ENCODE measurements at places on chromosomes 16 and 17.

DNA sequence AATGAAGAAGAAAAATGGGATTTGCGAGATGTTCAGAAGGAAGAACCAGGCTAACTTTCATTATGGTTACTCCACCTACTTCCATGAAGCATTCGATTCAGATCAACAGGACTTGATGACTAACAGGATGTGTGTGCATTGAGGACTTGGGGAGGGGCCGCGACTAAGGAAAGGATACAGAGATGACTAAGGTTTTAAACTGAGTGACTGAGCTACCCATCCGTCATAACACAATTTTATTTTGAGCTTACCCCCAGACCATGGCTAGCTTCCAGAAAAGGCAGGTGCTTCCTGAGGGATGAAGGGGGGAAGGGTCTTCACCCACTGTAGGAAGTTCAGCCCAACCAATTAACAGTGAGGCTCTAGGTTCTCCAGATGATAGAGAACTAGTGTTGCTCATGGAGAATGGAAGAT, 2.5 kb upstream of the CDYL2 start:
- peak; percentile 93 for DNase-seq

DNA sequence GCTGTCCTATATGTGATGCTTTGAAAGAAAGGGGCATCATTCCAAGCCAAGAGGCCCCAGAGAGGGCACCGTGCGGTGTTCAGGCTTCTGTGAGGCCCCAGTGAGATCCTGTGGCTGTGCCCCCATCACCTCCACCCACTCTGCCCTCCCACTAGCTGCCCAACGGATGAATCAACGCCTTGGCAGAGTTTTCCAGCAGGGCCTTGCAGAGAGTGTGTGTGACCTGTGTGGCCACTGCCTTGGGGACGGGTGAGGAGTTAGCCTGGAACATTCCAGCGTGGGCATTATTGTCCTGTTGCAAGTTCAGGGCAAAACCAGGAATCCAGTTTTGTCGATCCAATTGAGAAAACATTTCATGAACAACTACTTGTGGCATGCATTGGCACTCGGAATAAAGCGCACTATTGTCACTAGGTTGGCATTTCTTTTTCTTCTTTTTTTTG, 53.7 kb downstream of the SF3B3 start:
- no peak for DNase-seq

DNA sequence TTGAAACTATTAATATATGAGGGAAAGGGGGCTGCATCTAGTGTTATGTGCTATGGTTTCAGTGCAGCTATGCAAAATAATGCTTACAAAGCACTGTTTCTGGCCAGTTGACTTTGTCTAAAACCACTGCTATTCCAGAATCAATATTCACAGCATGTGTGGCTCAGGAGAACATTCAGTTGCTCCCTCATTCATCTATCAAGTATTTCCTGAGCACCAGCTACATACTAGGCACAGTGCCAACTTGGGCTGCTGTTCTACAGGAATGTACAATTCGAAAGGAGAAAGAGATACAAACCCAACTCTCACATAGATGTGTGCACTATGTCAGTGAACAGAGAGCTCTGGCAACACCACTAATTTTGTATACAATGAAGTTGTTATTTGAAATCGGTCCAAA, 183.0 kb downstream of the PHKB start:
- peak; percentile 50 for DNase-seq

DNA sequence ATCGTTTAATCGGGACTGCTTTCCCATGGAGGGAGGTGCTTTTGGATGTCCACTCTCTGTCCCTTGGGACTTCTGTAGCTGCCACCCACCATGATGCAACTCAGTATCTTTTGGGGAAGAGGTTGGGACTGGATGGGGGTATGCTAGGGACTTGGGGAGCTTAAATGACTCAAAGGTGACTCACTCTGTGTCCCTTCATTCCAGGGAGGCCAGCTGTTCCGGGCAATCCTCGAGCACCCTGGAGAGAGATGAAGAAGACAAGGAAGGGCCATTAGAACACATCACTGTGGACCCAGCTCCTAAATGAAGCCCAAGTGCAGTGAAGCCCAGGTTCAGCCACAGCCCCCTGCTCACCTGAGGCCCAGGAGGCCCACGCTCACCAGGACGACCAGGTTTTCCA, 4.6 kb downstream of the COL1A1 start:
- no peak for DNase-seq

All from glomerular endothelial cell (primary cell).